H4 (cell line): ENCODE measurements at places on chromosomes 16 and 17. TPM values are rescaled to one million over a fixed set of nuclear protein-coding genes. Genes with fewer than 3 reads are reported as not detected.
A peak's percentile ranks its signal among the peaks of the same experiment; 100 is the strongest.

DNA sequence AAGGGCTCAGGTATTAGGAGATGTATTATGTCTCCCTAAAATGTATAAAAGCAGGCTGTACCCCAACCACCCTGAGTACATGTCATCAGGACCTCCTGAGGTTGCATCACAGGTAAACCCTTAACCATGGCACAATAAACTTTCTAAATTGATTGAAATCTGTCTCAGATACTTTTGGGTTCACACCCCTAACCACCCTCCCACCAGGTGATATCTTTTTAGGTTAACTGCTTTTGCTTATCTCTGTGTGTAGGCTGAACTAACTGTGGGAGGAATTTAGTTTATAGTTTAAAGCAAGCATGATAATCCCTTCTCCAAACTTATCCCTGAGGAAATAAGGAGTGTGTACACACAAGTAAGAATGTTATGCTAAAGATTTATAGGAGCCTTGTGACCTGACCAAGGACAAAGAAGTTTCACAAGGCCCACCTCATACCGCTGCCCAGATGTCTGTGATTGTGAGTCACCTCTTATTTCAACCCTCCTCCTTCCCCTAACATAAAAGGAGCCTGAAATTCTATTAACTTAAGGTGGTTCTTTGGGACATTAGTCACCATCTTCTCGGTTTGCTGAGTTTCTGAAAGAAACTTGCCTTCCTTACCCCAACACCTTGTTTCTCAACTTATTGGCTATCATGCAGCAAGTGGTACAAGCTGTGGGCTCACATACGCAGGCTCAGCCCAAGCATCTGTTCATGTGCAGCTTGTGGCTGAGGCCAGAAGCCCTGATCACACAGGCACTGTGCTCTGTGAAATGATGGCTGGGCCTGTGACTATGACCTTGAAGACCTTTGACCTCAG lies 11.3 kb downstream of the PRSS22 start:
- peak; percentile 81 for DNase-seq

- DNase-seq, result no peak
Observed at GRCh38 chr16:87792205-87792565, 26.4 kb upstream of the KLHDC4 start.

The C1QTNF8 gene
- not detected in 2 replicates for total RNA-seq

- no peak for DNase-seq
Observed at GRCh38 chr17:5610956-5611355, 26.6 kb upstream of the NLRP1 start.

The WNT3 gene
- total RNA-seq, result 3.1 and 3.4 TPM in 2 replicates

DNA sequence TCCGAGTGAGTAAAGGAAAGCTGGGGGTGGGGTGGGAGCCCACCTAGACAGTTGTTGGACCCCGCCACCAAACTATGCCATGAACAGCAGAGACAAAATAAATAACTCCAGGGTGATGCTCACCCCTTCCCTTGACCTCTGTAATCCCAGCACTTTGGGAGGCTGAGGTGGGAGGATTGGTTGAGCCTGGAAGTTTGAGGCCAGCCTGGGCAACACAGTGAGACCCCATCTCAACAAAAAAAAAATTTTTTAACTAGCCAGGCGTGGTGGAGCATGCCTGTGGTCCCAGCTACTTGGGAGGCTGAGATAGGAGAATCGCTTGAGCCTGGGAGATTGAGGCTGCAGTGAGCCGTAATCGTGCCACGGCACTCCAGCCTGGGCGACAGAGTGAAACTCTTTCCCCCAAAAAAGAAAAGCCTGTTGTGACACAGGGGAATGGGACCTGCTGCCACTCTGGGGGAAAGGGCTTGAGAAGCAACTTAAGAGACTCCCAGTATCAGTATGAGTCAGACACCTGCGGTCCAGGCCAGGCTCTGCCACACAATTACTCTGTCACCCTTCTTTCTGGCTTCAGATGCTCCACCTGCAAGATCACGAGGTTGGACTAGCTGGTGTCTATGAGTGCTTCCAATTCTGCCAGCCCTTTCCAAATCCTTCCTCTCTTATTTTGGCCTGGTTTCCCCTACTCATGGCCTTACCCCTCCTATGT lies 5.0 kb downstream of the SGCA start:
- DNase-seq, result peak; percentile 51

The BRCA1 gene
- 16.7 and 28.4 TPM in 2 replicates for total RNA-seq

The ALOX12 gene
- not detected in 2 replicates for total RNA-seq

- no peak for DNase-seq
Observed at GRCh38 chr16:88069397-88070168, 118.3 kb downstream of the BANP start.

- peak; percentile 97 for DNase-seq
Observed at GRCh38 chr17:80826955-80827645, 164.5 kb upstream of the CHMP6 start.

- no peak for DNase-seq
Observed at GRCh38 chr16:2162676-2163118, 7.1 kb downstream of the TRAF7 start.

DNA sequence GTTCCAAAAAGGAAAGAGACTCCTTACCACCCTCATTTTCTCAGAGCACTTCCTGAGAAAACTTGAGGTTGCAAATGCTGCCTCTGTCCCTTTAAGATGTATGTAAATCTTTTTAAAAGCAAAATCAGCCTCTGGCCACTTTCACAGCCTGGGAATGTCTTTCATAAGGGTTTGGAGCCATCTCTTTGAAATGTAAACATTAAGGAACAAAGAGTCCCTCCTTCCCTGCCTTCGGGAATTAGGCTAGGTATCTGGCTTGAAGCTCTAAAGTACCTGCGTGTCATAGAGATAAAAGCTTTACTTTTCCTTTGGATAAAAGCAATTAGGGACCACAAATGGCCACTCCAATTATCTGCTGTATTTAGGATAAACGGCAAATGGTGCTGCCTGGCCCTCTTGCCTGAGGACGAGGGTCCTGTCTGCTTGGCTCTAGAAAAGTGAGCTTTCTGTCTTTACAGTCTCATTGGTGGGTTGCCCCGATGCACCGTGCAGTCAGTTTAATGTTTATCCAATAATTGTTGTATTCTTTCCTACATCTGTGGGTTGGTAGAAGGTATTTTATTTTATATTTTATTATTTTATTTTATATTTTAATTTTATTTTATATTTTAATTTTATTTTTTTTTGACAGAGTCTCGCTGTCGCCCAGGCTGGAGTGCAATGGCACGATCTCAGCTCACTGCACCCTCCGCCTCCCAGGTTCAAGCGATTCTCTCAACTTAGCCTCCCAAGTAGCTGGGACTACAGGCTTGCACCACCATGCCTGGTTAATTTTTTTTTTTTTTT lies 23.9 kb downstream of the NLRC3 start:
- DNase-seq, result no peak

- DNase-seq, result no peak
Observed at GRCh38 chr17:82563318-82563717, 43.8 kb downstream of the FOXK2 start.

The TBC1D3I gene
- total RNA-seq, result not detected in 2 replicates

The MYH8 gene
- total RNA-seq, result 0.15 and 0.18 TPM in 2 replicates

- no peak for DNase-seq
Observed at GRCh38 chr16:59356709-59357108, 622.6 kb upstream of the GOT2 start.

- no peak for DNase-seq
Observed at GRCh38 chr17:49079840-49080663, 52.5 kb upstream of the B4GALNT2 start.
